Hindlimb muscle (tissue), 1 donor: ENCODE measurements at places on chromosomes 7 and 10. TPM values are rescaled to one million over a fixed set of nuclear protein-coding genes. Genes with fewer than 3 reads are reported as not detected.

The KCND2 gene
- 0.83 TPM for polyA plus RNA-seq

The RBP4 gene
- 16.0 TPM for polyA plus RNA-seq

The LEP gene
- 0.05 TPM for polyA plus RNA-seq

The FGFBP3 gene
- polyA plus RNA-seq, result 1.9 TPM

The SH2D4B gene
- 0.10 TPM for polyA plus RNA-seq

The NEURL1 gene
- polyA plus RNA-seq, result 40.7 TPM

The ADCYAP1R1 gene
- 10.5 TPM for polyA plus RNA-seq

The TYW1B gene
- 5.4 TPM for polyA plus RNA-seq

The C7orf57 gene
- polyA plus RNA-seq, result not detected

The FAM237B gene
- polyA plus RNA-seq, result not detected

DNA sequence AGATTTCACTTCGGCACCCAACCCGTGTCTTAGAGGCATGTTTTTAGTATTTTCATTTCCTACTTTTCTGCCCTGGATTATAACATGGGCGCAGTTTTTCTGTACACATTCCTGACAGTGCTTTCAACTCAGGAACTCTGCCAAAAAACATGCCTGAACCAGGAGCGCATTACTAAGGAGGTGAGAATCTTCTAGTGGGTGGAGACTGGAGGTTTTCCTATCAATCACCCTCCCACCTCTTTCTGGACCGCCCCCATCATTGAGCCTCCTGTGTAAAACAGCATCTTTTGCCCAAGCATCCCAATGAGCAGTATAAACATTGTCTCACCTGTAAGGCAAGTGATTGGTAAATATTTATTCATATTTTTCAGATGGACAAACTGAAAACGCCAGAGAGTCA lies 53.2 kb downstream of the STK17A start:
- no peak for DNase-seq

- DNase-seq, result peak; percentile 89
These were observed 22.7 kb upstream of the ANLN start for GRCh38 chr7:36366718-36367560.

GRCh38 chr7:115748123-115748738 lies 282.3 kb downstream of the TFEC start:
- no peak for DNase-seq

GRCh38 chr7:75638594-75639070 lies 100.1 kb downstream of the HIP1 start:
- peak; percentile 67 for DNase-seq

DNA sequence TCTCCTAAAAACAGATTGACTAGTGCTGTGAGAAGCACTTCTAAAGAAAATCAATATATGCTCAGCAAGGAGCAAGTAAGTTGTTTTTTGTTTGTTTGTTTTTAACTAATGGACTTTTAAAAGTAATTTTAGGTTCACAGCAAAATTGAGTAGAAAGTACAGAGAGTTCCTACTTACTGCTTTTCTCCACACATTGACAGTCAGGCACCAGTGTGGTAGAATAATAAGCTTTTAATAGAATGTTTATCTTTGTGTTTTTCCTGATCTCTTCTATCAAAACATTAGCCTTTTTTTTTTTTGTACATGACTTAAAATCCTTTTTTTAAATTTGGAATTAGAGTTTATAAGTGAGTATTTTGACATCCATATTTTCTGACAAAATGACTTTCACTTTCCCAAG lies 28.0 kb downstream of the MINPP1 start:
- DNase-seq, result no peak

DNA sequence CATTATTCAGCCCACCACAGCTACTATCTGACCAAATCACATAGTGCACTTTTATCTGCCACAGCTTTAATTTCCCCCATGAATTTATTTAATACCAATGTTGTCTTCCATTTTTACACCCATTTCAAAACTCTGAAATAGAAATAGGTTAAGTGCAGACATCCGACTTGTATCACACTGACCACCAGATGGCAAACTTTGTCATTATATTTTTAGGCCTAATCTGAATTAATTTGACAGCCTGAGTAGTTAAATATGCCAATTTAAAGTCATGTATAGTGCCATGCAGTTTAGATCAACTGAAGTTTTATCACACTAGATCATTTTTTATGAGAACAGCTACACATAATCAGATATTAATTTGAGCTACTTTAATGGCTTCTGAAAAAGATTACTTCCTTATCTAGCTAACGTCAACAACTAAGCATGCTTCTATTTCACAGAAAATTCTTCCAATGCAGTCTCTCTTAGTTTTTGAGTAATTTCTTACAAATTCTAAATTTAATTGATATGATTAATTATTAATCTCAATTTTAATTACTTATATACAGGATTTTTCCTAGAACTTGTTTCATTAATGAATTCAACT lies 566.4 kb downstream of the GFRA1 start:
- DNase-seq, result peak; percentile 23

DNA sequence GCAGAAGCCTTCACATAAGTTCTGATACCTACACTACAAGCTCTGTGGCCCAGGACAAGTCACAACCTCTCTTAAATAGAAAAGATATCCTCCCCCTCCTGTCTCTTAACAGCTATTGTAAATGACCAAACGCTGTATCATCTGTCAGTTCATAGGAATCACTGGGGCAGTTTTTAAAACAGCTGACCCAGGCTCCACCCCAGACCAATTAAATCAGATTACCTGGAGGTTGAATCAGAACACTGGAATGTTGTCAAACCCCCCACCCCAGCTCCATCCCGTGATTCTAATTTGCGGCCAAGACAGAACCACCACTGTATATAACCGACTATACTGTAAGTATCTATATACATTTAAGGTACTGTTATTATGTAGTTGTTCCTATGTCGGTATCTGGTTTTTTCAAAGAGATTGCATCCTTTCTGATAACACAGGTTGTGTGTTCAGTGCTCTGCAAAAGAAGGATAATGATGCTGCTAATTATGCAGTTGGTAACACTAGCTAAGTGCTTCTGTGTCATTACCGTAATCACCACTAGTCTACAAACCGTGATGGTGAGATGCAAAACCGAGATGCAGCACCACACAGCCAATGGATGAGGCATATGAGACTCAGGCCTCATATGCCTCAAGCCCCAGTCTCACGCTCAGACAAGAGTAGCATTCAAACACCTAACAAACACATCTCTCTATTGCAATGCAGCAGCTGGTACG lies 47.4 kb downstream of the TNS3 start:
- no peak for DNase-seq

DNA sequence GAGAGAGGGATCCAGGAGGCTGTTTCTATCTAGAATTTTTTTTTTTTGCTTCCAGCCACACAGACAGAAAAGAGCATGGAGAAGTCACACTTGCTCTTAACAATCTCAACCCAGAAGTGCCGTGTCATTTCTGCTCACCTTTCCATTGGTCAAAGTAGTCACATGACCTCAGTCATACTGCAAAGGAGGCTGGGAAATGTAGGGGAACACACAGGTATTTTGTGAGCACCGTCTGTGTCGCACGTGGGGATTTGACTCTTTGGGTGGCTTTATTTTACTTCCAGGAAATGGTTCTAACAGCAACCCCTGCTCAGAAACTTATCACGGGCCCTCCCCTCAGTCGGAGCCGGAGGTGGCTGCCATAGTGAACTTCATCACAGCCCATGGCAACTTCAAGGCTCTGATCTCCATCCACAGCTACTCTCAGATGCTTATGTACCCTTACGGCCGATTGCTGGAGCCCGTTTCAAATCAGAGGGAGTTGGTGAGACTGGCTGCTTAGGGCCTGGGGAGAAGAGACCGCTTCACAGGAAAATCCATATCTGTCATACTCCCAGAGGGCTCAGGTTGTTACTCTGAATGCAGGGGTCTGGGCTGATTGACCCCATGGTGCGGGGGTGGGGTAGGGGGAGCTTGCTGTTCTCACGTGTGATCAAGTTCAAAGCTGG lies 13.1 kb upstream of the CPA1 start:
- DNase-seq, result no peak

- no peak for DNase-seq
These were observed 102.8 kb downstream of the GALNT11 start for GRCh38 chr7:152128252-152128651.

DNA sequence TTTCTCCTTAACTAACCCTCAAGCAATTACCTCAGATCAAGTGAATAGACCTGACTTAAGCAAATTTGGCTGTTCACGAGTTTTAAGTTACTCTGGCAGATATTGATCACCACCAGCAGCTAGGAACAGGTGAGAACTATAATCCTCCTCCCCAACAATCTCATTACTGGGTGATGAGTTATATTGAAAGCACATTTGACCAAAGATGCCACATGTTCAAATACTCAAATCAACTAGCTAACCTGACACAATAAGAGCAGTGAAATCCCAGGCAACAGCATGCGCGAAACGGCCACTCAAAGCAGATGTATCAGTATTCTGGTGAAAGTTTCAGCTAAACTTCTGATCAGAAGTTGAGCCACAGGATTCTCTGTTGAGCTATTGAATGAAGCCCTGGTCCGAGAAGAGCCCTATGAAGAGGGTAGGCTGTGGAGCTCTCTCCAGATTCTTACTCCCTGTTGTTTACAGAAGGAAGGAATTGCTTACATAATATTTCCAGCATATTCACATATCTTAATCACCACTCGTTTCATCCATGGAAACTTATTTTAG lies 52.6 kb downstream of the CAV1 start:
- DNase-seq, result no peak

DNA sequence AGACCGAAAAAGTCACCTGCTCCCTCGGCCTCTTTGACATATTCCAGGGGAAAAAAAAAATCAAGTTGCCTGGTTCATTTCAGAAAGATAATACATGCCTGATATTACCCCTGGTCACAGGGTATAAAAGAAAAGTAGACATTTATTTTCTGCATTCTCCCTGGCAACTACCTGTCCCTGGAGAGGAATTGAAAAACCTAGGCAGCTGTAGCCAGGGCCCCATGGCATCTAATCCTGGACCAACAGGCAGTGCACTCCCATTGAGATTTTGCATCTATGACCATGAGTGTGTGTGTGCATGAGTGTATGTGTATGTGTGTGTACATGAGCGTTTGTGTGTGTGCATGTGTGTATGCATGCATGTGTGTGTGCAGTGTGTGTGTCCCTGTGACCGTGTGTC lies 338.2 kb upstream of the PFKP start:
- DNase-seq, result no peak

GRCh38 chr7:122520971-122521555 lies 177.9 kb downstream of the RNF133 start:
- no peak for DNase-seq

DNA sequence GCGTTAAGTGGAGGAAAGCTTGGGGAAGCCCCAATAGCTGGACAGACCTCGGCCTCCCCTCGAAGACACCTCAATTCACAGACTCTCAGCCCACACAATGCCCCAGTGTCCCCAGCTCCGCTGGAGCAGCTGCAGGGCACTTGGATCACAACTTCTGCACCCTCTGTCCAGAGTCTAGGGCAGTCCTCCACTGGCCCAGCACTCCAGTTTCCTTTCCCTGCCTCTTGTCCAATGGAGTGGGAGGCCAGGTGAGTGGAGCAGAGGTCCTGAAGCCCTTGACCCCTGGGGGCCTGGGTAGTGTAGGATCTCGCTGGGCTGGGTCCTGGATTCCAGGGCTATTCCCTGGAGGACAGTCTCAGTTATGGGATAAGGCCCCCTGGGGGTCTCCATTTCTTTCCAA lies 11.9 kb downstream of the SFRP5 start:
- no peak for DNase-seq

DNA sequence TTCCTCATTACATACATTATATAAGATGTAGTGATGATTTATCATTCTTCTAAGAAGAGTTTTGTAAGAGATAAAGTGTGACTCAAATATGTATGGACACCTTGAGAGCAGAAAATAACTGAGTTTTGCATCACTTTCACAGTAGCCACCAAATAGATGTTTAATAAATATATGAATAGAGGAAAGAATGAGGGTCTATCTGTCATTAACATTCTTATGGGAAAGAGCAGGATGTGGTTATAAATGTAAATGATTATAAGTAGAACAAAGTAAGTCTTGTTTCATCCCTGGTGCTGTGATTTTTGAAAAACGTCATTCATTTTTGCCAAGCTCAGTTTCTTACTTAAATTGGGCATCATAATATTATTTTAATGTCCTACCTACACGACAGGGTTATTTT lies 15.0 kb upstream of the CRPPA start:
- DNase-seq, result no peak

DNA sequence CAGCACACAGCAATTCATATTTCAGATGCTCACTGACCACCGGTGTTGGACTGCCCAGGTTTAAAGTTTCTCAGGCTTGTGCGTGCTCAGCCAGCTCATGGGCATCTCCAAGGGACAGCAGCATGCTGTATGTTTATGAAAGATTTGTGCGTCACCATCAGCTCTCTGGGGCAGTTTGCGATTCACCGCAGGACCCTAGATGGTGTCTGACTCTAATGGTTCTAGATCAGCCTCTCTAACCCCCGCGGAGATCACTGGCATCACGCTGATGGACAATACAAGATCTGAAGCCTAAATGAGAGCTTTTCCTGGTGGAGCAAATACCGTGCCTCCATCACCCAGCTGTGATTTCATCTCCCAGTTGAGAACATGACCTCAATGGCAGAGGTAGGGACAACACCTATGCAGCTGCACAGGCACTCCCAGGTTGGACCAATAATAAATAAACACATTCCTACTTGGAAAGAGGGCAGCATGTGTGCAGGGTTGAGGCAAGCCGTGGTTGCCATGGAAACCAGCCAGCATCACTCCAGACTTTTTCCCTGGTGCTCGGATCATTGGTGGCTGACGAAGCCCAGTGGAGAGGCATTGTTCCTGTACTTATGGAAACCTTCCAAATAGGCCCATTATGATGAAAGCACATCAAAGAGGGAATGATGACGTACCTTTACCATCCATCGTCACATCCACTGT lies 253.6 kb downstream of the KCNMA1 start:
- DNase-seq, result no peak

DNA sequence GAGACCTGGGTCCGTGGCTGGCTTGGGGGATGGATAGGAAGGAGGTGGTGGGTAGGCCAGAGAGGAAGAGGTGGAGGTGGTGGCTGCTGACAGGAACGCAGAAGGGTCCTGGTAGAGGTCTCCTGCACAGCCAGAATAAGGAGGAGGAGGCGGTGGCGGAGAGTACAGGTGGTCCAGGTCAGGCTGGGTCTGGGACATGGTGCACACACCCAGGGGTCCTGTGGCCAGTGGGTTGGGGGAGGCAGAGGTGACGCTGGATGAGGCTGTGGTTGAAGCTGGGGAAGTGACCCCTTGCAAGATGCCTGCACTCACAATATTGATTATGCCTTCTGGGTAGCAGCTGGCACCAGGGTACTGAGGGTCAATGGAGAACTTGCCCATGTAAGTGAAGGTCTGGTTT lies 2.2 kb downstream of the EGR2 start:
- DNase-seq, result peak; percentile 13

DNA sequence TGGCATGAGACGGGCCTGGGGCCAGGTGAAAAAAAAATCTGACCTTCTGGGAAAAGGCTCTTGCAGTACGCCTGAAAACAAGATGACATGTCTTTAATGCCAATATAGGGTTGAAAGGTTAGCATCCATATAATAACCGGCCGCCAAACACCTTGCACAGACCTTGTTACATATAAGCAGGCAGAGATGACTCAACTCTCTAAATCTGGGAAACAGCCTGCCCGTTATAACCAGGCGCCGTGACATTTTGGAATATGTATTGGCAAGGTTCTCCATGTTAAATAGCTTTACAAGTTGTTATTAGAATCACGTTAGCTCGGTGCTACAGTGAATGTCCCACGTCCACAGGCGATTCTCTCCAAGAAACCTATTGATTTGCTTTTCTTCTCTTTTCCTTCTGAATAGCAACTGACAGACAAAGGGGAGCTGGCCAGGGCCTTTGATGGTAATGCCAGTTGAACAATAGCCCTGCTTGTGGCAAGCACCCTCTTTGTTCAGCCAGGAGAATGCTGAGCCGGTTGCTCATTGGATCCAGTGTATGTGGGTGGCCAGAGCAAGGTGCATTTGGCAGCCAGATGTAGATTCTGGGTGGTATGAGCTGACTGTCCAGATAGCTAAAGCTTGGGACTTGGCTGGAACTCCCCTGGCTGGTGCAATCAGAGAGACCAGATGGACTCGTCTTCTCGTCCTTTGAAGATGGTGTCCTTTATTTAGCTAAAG lies 80.1 kb upstream of the AUTS2 start:
- DNase-seq, result peak; percentile 21
